ENCODE measurements at places on chromosomes 11 and 22.

DNA sequence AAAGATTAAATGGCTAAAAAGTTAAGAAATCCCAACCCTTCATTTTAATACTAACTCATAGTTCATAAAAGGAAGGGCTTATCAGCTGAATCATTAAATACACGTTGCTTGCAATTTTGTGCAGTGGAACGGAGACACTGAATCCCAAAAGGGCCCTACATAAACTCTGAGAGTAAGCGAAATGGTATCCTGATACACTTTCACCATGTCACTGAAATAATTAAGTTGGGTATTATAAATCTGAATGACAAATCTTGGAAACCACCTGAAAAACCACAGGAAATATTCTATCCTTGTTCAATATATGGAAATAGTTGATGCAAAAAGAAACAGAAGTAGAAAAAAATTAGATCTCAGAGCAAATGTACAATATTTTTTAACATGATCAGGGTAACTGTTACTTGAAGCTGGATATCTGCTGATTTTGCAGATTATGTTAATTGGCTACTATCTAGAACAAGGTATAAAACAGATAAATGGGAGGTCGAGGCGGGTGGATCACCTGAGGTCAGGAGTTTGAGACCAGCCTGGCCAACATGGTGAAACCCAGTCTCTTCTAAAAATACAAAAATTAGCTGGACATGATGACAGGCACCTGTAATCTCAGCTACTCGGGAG lies 55.1 kb downstream of the MAML2 start:
- DNase-seq, result peak; percentile 31

DNA sequence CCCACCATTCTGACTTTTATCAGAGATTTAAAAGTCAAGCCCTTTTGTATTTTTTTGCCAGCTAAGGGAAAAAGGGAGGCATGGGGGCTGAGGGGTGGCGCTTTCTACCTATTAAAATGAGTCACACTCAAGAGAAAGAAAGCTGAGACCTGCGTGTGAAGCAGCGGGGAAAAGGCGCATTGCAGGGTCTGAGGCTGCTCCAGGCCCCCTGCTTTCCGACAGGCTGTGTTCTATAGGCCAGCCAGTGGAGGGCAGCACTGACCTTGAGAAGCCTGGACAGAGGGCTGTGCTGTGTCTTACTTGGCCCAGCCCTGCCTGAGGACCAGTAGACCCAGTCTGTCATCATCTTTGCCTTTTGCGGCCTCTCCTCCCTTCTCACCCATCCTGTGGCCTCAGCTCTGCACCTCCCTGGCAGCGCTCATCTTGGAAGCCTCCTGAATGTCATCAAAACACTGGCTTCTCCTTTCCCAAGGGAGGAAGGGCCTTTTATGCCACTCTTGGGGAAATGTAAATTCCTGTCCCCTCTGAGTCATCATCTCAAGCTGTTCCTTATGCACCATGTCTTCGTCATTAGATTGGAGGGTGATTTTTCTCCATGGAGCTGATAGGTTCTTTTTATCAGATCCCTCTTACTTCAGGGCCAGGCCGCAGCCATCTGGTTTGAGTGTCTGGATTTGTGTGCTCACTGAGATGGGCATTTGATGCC lies 12.6 kb upstream of the MAPK8IP1 start:
- peak; percentile 87 for DNase-seq

DNA sequence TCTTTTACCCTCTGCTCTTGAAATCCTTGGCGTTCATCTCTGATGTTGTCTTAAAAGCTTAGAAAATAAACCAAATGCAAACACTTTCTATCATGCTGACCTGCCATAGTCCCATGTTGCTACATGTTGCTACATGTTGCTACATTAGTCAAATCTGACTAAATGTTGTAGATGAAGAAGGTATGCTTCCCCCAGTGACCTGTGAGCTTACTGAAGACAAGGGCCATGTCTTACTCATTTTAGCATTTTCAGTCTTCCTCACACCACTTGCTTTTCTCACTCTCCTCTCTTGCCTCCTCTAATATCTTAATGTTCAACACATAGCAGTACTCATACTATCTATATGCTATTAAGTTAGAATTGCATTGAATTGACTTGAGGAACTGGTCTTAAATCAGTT lies 346.4 kb upstream of the MTNR1B start:
- DNase-seq, result no peak

- peak; percentile 17 for DNase-seq
These were observed 8.4 kb downstream of the LRRC10B start for GRCh38 chr11:61516675-61517572.

DNA sequence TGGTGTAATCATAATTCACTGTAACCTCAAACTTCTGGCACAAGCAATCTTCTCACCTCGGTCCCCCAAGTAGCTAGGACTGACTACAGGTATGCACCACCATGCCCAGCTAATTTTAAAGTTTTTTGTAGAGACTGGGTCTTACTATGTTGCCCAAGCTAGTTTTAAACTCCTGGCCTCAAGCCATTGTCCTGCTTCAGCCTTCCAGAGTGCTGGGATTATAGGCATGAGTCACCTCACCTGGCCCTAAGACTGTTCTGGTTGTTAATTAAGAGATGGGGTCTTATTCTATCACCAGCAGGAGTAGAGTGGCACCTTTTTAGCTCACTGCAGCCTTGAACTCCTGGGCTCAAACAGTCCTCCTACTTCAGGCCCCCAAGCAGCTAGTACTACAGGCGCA lies 52.0 kb upstream of the DEPDC7 start:
- DNase-seq, result no peak

Data from fibroblast of skin of right quadriceps (primary cell).